AG04450 (cell line): ENCODE measurements at places on chromosomes 2 and 18.

DNA sequence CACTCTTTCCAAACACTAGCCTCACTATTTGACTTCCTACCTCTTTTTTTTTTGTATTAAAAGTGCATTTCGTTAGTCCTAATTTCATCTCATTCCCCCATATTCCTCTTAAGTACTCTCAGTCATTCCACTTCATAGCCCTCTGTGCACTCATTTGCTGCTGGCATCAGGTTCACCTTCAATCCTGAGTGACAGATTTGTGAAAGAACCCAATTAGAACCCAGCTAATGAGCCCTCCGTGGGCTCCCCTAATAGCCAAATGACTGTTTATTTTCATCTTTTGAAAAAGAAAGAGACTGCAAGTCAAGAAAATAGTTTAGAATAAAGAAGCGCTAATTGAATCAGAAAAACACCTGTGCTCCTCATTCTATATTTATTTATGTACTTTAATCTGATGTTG is 512.1 kb upstream of the LRATD1 start:
- no peak for DNase-seq

DNA sequence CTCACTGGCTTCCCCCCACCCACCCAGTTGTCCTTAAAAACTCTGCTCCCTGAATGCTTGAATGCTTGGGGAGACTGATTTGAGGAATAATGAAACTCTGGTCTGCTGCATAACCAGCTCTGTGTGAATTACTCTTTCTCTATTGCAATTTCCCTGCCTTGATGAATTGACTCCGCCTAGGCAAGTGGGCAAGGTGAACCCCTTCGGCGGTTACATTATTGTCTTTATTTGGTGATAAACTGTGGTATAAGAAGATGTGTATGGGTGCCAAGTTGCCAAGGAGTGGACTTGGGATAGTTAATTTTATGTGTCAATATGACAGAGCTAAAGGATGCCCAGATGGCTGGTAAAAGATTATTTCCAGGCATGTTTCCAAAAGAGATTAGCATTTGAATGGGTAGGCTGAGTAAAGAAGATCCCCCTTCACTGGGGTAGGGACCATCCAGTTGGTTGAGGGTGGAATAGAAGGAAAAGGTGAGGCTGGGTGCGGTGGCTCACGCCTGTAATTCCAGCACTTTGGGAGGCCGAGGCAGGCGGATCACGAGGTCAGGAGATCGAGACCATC is 98.5 kb upstream of the HAAO start:
- no peak for DNase-seq

- no peak for DNase-seq
Measured at GRCh38 chr2:182761903-182762302, 45.8 kb downstream of the DNAJC10 start.

DNA sequence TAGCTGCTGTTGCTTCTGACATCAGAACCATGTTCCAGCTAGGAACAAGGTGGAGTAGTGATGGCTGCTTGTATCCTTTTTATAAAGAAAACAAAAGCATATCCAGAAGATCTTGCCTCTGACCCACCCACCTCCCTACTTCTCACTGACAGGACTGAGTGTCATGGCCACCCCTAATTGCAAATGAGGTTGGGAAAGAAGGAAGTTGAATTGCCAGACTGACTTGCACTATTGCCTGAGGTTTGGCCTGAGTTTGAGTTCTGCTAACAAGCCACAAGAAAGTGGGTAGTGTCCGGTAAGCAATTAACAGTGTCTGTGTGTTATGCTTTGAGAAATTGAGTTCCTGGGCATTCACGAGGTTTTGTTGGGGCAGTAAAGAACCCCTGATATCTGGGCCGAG is 22.8 kb downstream of the SGPP2 start:
- no peak for DNase-seq

DNA sequence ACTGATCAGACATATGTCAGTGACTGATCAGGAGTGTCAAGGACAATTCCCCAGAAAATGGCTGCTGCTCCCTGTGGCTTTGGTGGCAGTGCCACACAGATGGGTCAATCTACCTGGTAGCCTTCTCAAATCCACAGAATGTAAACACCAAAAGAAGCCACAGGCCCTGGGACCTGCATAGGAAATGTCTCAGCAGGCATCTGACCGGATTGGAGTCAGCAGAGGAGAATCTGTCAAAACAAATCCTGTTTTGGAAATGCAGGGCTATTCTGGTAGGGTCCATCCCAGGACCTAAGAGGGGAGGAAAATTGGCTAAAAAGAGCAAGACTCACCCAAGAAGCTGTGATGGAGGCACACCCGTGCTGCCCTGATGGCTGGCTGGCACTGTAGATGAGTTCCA is 189.7 kb downstream of the TMEM247 start:
- no peak for DNase-seq

- no peak for DNase-seq
Measured at GRCh38 chr2:217897816-217898806, 104.7 kb downstream of the TNS1 start.

GRCh38 chr18:55489034-55489986 is 98.7 kb downstream of the TCF4 start:
- no peak for DNase-seq

DNA sequence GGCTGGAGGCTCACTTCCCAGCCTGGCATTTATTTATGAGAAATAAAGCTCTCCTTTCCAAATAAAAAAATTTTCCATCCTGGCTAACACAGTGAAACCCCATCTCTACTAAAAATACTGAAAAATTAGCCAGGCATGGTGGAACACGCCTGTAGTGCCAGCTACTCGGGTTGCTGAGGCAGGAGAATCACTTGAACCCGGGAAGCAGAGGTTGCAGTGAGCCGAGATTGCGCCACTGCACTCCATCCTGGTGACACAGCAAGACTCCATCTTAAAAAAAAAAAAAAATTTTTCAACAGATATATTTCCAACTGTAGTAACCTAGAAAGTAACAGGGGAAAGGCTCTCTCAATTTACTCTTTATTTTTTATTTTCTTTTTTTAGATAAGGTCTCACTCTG is 6.1 kb upstream of the PCBP1 start:
- DNase-seq: no peak

GRCh38 chr2:178860551-178860950 is 53.3 kb upstream of the TTN start:
- no peak for DNase-seq

GRCh38 chr2:223884399-223884798 is 47.0 kb upstream of the AP1S3 start:
- DNase-seq: no peak

DNA sequence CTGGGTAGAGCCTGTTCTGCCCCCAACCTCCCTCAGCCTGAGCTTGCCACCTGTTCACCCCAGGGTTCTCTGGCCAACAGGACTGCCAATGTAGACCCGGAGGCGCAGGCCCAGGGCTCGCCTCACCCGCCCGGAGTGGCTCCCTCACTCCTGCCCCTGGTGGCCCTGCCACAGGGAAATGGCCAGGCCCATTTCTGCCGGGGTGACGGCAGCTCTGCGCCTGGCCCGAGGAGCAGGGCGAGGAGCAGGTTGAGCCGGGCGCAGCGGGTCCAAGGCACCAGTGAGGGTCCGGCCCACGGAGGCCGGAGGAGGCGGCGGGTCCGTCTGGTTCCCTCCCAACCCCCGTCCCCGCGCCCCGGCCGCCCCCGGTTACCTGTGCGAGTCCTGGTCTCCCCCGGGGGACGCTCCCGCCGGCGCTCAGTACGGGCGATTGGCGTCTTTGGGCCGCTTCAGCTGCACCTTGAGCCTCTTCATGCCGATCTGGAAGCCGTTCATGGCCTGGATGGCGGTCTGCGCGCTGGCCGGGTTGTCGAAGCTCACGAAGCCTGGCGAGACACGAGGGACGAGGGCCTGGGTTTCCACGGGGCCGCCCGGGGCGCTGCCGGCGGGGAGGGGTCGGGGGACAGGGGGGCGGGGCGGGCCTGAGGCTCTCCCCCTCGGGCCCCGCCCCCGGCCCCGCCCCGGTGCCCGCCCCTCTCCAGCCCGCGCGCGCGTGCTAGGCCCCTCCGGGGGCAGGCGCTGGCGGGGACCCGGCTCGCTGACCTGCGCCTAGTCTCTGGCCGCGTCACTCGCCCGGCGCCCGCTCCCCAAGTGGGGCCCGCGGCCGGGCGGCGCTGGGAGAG is 312.0 kb downstream of the CELF4 start:
- no peak for DNase-seq

DNA sequence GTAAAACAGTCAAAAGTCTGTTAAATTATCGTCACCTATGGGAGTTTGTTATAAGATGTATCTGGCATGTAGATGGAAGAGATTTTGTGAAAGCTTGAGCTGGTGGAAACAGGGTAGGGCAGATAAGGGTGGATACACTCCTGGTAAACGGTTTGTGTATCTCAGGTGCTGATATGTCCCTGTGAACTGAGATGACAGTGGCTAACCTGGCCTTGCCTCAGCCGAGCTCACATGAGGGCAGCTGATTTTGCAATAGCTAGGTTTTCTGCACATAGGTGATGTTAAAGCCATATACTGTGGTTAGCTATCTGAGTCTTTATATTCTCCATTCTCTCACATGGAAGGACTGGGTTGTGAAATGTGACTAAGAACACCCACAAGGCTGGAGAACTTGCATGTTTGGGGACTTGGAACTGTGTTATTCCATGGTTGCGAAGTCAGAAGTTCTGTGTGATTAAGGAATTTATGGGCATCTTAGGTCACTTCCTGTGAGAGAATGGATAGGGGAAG is 205.1 kb downstream of the TPGS2 start:
- DNase-seq: no peak

DNA sequence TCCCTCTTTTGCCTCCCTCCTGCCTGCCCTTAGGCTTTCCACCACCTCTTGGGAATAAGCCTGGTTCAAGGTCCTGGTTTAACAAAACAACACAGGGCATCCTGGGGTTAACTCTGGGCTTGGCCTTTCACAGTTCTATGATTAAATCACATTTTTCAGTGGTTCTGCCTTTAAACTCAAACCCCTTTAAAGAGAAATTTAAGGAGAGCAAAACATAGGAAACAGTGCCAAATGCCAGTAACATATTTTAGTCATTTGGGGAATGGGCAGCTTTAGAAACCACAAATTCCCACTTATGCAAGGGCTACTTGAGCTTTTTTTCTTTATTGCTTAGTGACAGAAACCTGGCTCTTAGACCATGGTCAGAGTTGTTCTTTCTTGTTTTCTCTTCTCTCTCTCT is 112.2 kb upstream of the FZD5 start:
- DNase-seq: no peak

DNA sequence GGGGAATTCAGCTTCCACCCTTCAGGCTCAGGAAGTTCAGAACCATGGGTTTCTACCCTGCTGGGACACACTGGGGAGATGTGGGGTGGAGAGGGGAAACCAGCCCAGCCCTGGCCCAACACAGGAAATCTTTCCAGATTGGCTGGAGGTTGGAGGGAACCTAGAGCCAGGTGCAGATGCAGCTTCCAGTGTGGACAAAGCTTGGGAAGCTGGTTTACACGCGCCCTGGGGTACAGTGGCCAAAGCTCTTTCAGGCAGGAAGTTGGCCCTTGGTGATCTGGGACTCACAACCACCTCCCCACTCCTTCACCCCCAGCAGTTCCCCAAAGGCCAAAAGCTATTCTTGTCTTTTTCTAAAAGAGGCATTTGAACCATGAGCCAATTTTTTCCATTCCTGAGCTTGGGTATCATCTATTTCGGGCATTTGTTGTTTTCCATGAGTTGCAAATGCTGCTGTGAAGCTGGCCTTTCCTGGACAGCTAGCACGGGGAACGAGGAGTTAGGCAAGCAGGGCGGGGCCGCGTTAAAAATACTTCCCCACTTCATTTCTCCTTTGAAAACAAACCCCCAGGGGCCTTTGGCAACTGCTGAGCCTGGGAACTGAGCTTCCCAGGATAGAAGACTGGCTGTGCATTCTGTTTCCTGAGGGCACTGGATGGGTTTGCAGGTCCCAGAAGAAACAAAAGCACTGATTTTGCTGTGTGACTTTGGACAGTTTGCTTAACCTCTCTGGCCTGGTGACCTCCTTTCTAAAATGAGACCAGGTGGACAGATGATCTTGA is 3.1 kb upstream of the ARID5A start:
- DNase-seq: no peak

GRCh38 chr2:40457837-40458236 is 5.9 kb upstream of the SLC8A1 start:
- no peak for DNase-seq

GRCh38 chr2:174846941-174847938 is 83.0 kb upstream of the CHRNA1 start:
- peak; percentile 78 for DNase-seq

DNA sequence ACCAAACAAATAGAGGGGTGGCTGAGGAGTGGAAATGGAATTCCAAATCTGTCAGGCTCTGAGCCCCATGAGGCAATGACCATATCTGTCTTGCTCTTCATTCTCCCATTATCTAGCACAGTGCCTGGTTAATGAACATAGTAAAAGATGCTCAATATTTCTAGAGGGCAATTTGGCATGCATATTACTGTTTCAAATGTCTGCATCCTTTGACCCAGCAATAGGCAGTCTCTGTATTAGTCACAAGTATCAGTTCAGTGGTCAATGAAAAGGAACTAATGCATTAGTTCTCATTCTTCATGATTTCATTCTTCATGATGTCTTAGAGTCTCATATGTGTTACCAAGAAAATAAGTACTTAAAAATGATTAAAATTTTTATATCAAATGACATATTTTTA is 28.4 kb upstream of the MALL start:
- DNase-seq: no peak

GRCh38 chr2:10497797-10498251 is 49.7 kb upstream of the ODC1 start:
- no peak for DNase-seq

DNA sequence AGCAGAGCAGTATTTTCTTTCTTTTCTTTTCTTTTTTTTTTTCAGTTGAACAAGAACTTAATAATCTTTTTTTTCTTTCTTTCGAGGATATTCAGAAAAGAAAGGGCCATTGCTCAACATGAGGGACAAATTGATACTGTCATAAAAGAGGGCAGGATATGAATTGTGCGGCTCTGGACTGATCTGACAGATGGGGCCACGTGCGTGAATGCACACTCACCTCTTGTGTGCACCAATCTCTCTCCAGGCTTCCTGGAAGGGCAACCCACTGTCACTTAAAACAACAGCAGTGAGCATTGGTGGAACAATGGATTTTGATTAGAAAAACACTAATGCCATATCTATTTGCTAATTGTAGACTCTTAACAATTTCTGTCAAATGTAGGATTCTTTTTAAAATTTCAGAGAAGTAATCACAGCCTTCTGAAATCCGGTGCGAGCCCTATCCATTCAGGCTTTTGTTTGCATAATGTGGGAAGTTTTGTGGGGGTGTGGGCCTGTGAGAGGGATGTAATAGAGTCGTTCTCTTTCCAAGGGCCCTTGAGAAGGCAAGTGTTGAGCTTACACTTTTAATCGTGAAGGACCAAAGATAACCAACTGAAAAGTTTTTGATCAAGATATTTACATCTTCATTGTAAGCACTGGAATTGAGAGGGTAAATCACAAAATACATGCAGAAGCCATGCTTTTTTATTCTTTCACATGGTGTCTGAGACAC is 298.8 kb downstream of the SP3 start:
- DNase-seq: no peak

- DNase-seq: no peak
Measured at GRCh38 chr2:175036582-175037018, 31.4 kb upstream of the CHN1 start.

DNA sequence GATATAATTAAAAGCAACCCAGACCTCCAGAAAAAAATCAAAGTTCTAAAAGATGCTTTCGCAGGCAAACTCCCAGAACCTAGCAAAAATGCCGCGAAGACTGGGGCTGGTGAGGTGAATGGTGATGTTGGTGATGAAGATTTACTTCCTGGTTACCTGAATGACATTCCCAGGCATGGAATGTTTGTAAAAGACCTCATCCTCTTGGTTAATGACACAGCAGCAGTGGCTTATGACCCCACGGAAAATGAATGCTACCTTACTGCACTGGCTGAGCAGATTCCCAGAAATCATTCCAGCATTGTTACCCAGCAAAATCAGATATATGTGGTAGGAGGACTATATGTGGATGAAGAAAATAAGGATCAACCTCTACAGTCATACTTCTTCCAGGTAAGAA is 994 bp downstream of the KLHL41 start:
- no peak for DNase-seq
